Articular chondrocyte of knee joint (primary cell): ENCODE measurements at places on chromosomes 5 and 9. TPM values are rescaled to one million over a fixed set of nuclear protein-coding genes. Genes with fewer than 3 reads are reported as not detected.

DDX4 gene
- not detected in 2 replicates for total RNA-seq

FAM53C gene
- total RNA-seq = 32.1 and 32.6 TPM in 2 replicates

GADD45G gene
- total RNA-seq = 0.43 and 0.52 TPM in 2 replicates

GCNT1 gene
- 94.3 and 97.9 TPM in 2 replicates for total RNA-seq

MYO10 gene
- 66.9 and 77.1 TPM in 2 replicates for total RNA-seq

NPM1 gene
- 1,457 and 2,260 TPM in 2 replicates for total RNA-seq

CAMK2A gene
- total RNA-seq = 0.78 and 0.86 TPM in 2 replicates

NTNG2 gene
- 32.0 and 40.5 TPM in 2 replicates for total RNA-seq

RNF183 gene
- total RNA-seq = not detected in 2 replicates

C9orf153 gene
- total RNA-seq = 0.32 and 0.91 TPM in 2 replicates

STPG3 gene
- not detected in 2 replicates for total RNA-seq

FOXD4 gene
- 0.26 and 0.43 TPM in 2 replicates for total RNA-seq

PCDHAC2 gene
- total RNA-seq = 0.13 and 0.22 TPM in 2 replicates

SLC26A2 gene
- total RNA-seq = 16.5 and 21.0 TPM in 2 replicates

ANKS6 gene
- total RNA-seq = 17.5 and 21.4 TPM in 2 replicates

SPINK1 gene
- total RNA-seq = not detected in 2 replicates

PRR16 gene
- 13.2 and 26.3 TPM in 2 replicates for total RNA-seq

PCDHGC4 gene
- 5.6 and 6.4 TPM in 2 replicates for total RNA-seq

SNCAIP gene
- total RNA-seq = 1.0 and 1.3 TPM in 2 replicates

CBY3 gene
- not detected in 2 replicates for total RNA-seq

AGGF1 gene
- total RNA-seq = 25.2 and 26.3 TPM in 2 replicates

CARD9 gene
- 1.5 and 2.9 TPM in 2 replicates for total RNA-seq

FOXI1 gene
- not detected in 2 replicates for total RNA-seq

CD74 gene
- total RNA-seq = 2.0 and 5.9 TPM in 2 replicates

IL7R gene
- 32.3 and 75.0 TPM in 2 replicates for total RNA-seq

P4HA2 gene
- 149 and 156 TPM in 2 replicates for total RNA-seq

PRDM9 gene
- not detected in 2 replicates for total RNA-seq

NPR3 gene
- 82.1 and 154 TPM in 2 replicates for total RNA-seq

NMUR2 gene
- not detected in 2 replicates for total RNA-seq

NRARP gene
- total RNA-seq = 0.13 and 0.22 TPM in 2 replicates

FOXD4L4 gene
- total RNA-seq = 0.13 TPM in 1 of 2 replicates, not detected in the other

HTR1A gene
- not detected in 2 replicates for total RNA-seq

C9orf152 gene
- total RNA-seq = not detected in 2 replicates

SPATA31E1 gene
- not detected in 2 replicates for total RNA-seq

INSL4 gene
- not detected in 2 replicates for total RNA-seq

ASTN2 gene
- total RNA-seq = 3.7 and 6.8 TPM in 2 replicates

CTSV gene
- 0.26 and 0.32 TPM in 2 replicates for total RNA-seq

PCDHA11 gene
- 0.11 and 0.13 TPM in 2 replicates for total RNA-seq

PCDHB1 gene
- under 0.01 TPM in 1 of 2 replicates, not detected in the other for total RNA-seq

SPAG8 gene
- 0.52 and 1.2 TPM in 2 replicates for total RNA-seq

DMRT2 gene
- not detected in 2 replicates for total RNA-seq

PARP8 gene
- total RNA-seq = 9.1 and 13.1 TPM in 2 replicates

ABO gene
- total RNA-seq = not detected in 2 replicates

CDO1 gene
- total RNA-seq = 22.3 and 25.9 TPM in 2 replicates

ALDH1B1 gene
- total RNA-seq = 15.8 and 17.0 TPM in 2 replicates

INPP5E gene
- 7.0 and 8.0 TPM in 2 replicates for total RNA-seq

CEMIP2 gene
- total RNA-seq = 27.6 and 38.8 TPM in 2 replicates

MELK gene
- 18.2 and 21.8 TPM in 2 replicates for total RNA-seq
